ENCODE measurements at places on chromosomes 4 and X. TPM values are rescaled to one million over a fixed set of nuclear protein-coding genes. Genes with fewer than 3 reads are reported as not detected.
A peak's percentile ranks its signal among the peaks of the same experiment; 100 is the strongest.

DNA sequence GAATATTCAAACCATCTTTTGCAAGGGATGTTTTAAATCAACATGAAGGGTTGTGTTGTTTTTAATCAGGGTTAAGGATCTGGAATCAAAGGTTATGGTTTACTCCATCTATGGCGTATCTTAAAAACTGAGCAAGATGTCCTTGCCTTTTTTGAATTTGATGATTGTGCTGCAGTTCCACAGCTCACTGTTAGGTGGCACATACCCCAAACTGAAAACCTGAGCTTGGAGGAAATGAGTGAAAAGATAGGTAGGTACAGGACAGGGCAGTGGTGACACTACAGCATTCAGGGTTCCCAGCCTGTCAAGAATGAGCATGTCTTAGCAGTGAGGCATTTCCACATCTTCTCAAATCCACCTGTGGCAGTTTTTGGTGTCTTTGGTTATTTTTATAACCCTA lies 13.1 kb upstream of the EOLA1 start:
- no peak for DNase-seq

- DNase-seq: peak; percentile 23
Measured at GRCh38 chr4:772118-772517, 53.8 kb downstream of the CPLX1 start.

DNA sequence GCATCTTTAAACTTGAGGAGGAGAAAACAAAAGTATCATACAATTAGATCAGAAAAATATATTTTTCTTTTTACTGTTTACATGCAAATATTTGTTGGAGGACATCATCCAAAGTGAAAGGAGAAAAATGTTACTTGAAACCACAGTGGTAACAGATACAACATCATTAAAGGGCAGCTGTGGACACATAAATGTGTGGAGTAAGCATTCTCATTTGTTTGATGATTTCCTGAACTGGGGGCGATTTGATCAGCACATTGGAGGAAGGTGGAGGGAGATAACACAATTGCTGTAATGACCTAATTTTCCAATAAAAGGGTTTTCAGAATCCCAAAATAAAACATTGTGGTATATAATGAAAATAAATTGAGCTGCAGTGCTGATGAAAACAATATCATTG lies 314.5 kb upstream of the HS3ST1 start:
- no peak for DNase-seq

DNA sequence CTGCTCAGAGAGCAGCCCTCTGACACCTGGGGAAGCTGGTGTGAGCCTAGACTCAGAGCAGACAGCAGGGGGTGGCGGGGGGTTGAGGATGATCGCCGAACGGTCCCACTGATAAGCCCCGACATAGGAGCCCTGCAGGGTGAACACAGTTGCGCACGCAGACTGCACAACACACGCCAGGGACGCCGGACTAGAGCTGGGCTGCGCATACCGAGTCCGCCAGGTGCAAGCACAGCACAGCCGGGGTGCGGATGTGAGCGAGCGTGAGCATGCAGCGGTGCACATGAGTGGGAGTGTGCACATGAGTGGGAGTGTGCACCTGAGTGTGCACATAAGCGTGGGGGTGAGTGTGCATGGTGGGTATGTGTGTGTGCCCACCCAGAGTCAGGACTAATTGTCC lies 36.7 kb downstream of the FAM53A start:
- no peak for DNase-seq

DNA sequence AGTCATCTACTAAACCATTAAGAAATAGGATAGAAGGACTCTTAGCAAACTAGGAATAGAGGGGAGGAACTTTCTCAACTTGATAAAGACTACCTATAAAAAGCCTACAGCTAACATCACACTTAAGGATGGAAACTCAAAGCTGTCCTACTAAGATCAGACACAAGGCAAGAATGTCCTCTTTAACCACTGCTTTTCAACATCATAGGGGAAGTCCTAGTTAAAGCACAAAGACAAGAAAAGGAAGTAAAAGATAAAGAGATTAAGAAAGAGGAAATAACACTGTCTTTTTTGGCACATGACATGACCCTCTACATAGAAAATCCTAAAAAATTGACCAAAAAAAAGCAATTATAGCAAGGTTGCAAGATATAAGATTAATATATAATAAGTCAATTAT lies 136.6 kb downstream of the FBXW7 start:
- no peak for DNase-seq

DNA sequence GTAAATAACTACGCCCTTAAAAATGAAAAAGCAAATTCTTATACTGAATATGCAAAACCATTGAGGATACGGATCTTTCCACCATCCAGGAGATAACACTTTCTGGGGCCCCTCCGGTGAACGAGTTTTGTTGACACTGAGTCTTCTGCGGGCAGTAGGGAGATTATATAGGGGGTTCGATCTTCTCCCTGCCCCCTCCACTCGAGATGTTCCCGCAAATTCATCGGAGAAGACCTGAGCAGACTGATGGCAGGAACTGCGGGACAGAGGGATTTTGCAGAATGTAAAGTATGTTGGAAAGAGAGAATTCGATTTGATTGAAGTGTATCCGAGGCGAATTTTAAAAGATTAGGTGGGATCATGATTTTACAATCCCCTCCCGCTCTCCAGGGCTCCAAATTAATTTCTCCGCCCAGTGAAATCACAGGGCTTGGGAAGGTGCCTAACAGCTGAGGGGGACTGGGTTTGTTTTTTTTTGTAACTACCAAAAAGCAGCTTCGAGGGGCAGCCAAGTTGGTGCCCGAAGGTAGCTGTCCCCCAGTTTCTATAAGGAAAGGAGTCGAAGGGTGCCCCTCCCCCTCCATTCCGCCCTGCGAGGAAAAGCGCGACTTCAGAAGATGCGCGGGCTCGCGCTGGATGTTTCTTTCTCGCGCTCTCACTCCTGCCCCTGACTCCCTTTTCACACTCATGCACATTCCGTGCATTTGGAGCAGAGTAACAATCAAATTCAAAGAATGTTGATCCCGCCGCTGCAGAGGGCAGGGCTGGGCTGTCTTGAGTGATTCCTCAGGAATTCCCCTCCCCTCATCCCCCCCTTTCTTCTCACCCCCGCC lies 1.2 kb downstream of the TMEM255A start:
- peak; percentile 26 for DNase-seq

DNA sequence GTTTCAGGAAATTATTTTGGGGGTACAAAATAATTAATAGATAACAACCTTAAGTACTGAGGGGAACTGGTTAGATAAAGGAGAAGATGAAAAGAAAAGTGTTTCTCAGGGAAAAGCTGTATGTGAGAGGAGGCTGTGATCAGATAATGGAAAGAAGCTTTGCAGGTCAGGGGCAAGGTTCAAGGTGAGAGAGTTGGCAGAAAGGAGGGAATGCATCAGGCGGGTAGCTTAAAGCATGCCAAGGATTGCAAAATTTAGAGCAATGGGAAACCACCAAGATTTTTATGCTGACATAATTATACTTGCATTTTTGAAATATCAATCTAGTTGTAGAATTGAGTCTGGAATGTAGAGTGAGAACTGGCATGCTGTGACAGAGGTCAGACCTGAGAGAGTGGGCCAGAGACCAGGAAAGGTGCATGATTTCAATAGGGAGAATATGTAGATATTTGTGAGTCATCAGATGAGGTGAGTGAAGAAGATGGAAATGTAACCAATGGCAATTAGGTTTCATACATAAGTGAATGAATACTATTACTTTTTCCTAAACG lies 508.7 kb downstream of the TRIML1 start:
- DNase-seq: no peak

- DNase-seq: no peak
Measured at GRCh38 chrX:121851033-121851432, 803.6 kb downstream of the GLUD2 start.

DNA sequence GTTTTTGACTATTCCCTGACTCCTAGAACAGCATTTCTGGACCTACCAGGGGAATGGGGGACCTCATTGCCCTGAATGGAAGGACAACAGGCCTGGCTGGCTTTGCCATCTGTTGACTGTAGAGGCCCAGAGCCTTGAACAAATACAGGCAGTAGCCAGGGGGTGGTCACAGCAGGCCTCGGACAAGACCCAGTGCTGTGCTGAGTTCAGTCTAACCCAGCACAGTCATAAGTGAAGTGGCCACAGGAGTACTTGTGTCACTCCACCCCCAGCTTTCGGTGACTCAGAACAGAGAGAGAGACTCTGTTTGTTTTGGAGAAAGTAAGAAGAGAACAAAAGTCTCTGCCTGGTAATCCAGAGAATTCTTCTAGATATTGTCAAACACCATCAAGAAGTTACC lies 310.0 kb downstream of the PRR32 start:
- DNase-seq: no peak

GRCh38 chr4:79331126-79331876 lies 5.4 kb upstream of the NAA11 start:
- no peak for DNase-seq

DNA sequence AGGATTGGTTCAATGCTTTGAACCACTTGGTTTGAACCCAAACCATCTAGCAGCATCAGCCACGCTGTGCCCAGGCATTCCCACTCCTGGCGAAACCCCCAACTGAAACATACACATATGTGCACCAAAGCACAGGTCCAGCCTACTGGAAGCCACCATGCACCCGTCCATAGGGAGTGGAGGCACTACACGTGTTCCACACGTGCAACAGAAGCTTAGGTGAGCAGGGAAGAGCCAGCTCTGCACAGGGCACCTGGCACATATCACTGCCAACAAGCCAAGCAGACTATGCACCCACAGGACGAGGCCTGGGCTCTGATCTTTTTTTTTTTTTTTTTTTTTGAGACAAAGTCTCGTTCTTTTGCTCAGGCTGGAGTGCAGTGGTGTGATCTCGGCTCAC lies 66.3 kb upstream of the GPR78 start:
- DNase-seq: no peak

- no peak for DNase-seq
Measured at GRCh38 chr4:2172627-2173231, 69.2 kb downstream of the HAUS3 start.

- no peak for DNase-seq
Measured at GRCh38 chrX:3699821-3700381, 13.5 kb downstream of the PRKX start.

- DNase-seq: no peak
Measured at GRCh38 chr4:100876546-100876945, 358.7 kb upstream of the EMCN start.

GRCh38 chrX:83501530-83501929 lies 6.6 kb upstream of the POU3F4 start:
- no peak for DNase-seq

DNA sequence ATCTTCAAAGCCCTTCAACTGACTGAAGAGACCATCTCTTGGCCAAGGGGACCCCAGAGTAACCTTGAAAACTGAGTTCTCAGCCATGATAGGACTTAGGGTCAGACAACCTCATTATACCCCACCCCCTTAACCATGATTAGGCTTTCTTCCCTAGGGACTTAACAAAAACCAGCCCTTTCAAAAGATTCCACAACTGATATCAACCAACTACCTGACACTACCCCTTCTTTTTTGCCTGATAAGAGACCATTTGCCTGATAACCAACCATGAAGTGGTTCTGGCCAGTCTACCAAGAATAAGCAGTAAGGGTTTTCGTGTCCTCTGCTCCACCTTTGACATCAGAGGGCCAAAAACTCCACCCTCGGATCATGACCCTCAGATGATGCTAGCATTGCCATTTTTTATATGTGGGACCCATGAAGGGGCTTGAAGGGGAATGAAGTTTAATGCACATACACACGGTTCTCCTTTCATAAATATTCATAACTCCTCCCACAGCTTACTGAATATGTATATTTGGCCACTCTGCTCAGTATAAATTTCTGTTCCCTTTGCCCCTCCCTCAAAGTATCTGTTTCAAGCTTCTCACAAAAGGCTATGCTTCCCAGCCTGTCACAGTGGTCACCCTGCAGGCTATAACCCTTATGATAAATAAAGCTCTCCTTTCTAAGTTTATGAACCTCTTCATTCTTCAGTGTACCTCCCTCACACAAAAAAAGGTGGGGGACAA lies 12.3 kb downstream of the TBCK start:
- no peak for DNase-seq

DNA sequence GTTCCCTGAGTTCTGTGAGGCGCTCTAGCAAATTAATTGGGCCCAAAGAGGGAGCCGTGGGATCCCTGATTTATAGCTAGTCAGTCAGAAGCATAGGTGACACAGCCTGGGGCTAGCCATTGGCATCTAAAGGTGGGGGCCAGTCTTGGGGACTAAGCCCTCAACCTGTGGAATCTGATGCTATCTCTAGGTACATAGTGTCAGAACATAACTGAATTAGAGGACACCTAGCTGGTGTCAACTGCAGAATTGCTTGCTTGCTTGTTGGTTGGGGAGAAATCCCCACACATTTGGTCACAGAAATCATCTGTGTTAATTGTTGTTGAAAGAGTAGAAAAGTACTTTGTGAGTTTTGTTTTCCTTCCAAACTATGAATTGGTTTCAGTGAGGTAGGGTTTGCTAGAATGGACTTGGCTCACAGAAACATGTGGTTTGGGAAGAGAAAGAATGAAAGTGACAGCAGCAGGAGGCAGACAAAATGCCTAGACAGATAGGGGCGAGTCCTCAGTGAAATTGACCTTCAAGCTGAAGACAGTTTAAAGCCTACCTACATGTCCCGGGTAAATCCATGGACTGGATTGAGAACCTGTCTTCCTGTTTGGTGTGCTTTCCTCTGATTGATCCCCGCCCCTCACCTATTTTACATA lies 12.8 kb upstream of the GPR82 start:
- DNase-seq: no peak

- DNase-seq: no peak
Measured at GRCh38 chr4:16016536-16016935, 53.6 kb upstream of the FGFBP2 start.

GRCh38 chr4:24583451-24584210 lies 723 bp downstream of the DHX15 start:
- peak; percentile 72 for DNase-seq

- DNase-seq: no peak
Measured at GRCh38 chr4:85391071-85391470, 83.9 kb upstream of the ARHGAP24 start.

DNA sequence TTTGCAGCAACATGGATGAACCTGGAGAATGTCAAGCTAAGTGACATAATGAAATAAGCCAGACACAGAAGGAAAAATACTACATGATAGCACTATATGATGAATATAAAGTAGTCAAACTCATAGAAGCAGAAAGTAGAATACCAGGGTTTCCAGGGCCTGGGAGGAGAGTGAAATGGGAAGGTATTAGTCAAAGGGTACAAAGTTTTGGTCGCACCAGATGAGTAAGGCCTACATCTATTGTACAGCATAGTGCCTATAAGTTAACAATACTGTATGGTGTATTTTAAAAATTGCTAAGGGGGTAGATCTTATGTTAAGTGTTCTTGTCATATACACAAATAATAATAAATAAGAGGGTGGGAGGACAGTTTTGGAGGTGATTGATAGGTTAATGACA lies 41.5 kb downstream of the ENOX2 start:
- DNase-seq: no peak

GRCh38 chrX:144648788-144649187 lies 598.5 kb upstream of the SPANXN1 start:
- no peak for DNase-seq

The FAM9B gene
- total RNA-seq: not detected

The KLKB1 gene
- total RNA-seq: 1.1 TPM

The KCTD8 gene
- 0.22 TPM for total RNA-seq

The TENT5D gene
- not detected for total RNA-seq

The AMBN gene
- total RNA-seq: not detected

The SSX1 gene
- not detected for total RNA-seq

The DGKQ gene
- total RNA-seq: 3.6 TPM

The TXK gene
- 0.20 TPM for total RNA-seq

The SMPX gene
- 622 TPM for total RNA-seq

Measured in left ventricle myocardium superior (tissue), 1 donor.